Stimulated activated CD8-positive, alpha-beta memory T cell treated with anti-CD3 and anti-CD28 coated beads, Interleukin-15, amount 100 ng/mL, for 4 hours (primary cell): ENCODE measurements at places on chromosomes 13 and 19.

DNA sequence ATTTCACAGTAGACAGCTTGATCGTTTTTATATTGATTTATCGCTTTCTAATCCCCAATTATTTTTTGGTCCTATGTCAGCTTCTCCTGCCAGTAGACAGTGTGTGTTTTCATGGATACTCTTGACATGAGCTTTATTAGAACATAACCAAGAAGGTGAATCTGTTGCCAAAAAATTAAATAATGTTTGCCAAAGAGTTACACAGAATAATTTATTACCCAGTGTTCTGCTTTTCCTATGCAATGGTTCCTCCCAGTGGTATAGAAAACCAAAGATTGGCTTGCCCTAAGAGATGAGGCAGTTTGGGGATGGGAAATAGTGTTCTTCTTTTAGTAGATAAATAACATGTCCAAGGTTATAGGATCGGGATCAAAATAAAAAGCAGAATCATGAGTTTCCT, 8.5 kb upstream of the FRY start:
- DNase-seq = no peak

DNA sequence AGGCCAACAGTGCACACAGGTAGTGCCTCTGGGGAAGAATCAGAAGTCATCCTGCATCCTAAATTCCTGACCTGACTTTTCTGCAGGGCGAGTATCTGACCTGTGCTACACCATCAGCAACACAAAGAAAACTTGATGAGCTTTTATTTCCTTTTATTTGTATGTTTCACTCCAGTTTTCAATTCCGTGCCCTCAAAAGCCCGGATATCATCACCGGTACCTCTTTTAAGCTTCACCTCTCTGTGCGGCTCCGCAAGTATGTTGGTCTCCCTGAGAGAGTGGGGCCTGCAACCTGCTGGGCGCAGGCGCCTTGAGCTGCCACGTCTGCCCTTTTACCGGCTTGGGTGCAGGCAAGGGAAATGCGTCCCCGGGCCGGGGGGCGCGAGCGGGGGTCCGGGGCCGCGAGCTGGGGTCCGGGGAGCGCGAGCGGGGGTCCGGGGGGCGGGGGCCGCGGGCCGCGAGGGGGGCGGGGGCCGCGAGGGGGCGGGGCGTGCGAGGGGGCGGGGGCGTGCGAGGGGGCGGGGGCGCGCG, 4.3 kb upstream of the DUXA start:
- no peak for DNase-seq

DNA sequence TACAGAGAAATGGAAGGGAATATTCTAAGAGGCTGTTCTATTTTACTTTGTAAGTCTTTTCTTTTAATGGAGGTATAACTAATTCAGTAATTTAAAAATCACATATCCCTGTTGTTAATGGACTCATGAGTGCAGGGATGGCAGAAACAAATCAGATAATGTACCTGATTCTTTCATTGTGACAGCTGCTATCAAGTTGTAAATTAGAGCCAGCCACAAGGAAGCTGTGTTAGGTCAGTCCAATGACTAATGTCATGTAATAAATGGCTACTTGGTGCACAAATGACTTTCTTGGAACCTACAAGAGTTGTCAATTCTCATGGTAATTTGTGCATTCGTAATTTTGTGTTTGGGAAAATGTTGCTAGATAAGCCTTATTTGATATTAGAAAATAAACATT, 446.4 kb downstream of the DCT start:
- no peak for DNase-seq

DNA sequence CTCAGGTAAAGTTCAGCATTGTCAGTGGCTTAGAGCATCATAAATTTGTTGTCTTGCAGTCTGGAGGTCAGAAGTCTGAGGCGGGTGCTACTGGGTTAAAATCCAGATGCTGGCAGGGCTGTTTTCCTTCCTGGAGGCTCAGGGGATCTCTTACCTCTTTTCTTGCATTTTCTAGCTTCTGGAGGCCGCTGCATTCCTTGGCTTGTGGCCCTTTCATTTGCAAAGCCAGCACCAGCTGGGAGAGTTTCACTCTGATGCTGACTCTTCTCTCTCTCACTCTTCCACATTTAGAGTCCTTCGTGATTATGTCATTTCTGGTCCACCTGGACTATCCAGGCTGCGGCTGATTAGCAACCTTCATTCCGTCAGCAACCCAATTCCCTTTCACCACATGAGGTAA, 38.1 kb upstream of the SLC10A2 start:
- DNase-seq = no peak

GRCh38 chr13:75102001-75102716, 379.8 kb downstream of the TBC1D4 start:
- no peak for DNase-seq

- DNase-seq = no peak
Measured at GRCh38 chr19:6769006-6769619, 1.9 kb upstream of the SH2D3A start.

- no peak for DNase-seq
Measured at GRCh38 chr13:76516586-76516985, 369.6 kb downstream of the KCTD12 start.
